ENCODE measurements at places on chromosomes 3 and 15.

DNA sequence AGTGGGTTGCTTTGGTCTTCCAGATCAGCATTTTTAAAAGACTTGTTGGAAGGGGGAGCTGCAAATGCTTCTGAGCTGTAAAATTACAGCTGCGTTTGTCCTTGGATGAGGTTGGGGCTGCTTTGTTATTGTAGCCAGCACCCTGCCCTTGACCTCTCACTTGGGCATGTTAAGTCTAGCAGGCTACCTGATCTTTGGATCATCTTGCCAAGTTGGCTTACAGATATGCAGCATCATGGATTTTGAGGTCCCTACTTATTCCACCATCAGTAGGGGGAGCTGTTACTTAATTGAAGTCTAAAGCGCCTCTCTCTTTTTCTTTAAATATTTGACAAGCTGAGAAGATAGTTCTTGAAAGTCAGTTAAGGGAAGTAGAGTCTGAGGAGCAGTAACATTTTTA, 793.0 kb downstream of the MCTP2 start:
- no peak for DNase-seq

- DNase-seq = no peak
These were observed 5.6 kb downstream of the THPO start for GRCh38 chr3:184372296-184372821.

GRCh38 chr15:93719921-93720351, 511.4 kb upstream of the MCTP2 start:
- no peak for DNase-seq

DNA sequence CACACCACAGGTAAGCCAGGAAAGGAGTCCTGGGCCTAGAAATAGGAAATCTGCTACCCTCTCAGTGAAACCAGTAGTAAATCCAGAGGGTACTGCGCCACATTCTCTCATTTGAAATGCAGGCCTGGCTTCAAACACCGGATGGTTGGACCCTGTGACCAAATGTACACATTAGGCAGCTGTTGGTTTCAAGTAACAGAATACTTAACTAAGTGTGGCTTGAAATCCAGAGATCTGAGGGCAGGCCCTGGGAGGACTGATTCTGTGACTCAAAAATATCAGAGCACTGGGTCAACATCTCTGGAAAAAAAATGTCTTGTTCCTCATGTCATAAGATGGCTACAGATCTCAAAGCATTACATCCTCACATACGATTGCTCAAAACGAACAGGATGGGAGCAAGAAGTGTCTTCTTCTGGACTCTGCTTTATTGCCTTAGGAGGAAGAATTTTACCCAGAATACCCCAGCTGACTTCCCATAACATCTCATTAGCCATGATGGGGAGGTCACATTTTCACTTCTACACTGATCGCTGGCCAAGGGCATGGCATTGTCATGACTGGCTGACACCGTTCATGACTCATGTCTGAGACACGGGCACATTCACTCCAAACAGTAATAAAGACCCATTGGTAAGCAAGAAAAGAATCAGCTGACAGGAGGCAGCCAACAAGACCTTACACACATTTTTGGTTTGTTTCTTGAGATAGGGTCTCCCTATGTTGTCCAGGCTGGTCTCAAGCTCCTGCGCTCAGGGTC, 166.0 kb downstream of the ARRDC4 start:
- DNase-seq = no peak

DNA sequence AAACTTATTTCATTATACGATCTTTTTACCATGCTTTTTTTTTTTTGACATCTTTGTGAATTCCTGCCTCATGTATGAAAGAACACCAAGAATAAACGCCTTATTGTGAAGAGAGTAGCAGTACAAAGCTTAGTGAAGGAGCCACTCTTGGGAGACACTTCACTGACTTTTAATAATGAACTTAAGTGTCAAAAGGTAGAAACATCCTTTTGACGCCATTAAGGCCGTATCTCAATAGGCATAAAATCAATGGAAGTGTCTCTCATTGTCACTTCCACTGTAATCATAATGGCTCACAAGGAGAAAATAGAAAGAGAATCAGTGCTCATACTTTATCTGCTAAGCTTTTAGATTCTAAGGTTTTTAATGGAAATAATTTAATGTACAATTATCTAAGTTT, 657.8 kb downstream of the DIPK2A start:
- DNase-seq = no peak

DNA sequence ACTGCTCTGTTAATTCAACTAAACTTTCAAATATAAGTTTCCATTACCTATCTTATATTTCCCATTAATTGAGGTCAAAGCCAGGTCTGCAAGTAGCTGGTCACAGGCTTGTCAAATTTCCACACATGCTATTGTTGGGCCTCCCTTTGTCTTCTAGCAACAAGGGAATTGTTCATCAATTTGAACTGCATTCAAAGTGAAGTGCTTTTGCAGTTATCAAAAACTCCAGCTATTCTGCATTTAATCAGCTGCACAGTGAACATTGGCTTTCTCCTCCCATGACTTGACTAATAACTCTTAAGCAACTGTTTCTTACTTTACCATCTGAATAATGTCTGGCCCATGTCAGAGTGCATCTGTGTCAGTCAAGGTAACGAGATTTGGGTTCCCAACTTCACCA, 198.4 kb downstream of the KCNH8 start:
- no peak for DNase-seq

- DNase-seq = no peak
These were observed 927 bp upstream of the FYTTD1 start for GRCh38 chr3:197748597-197749314.

Data from frontal cortex (tissue), 4 donors.